Right renal cortex interstitium (tissue), 3 donors: ENCODE measurements at places on chromosomes 7 and 10. TPM values are rescaled to one million over a fixed set of nuclear protein-coding genes. Genes with fewer than 3 reads are reported as not detected.

DNA sequence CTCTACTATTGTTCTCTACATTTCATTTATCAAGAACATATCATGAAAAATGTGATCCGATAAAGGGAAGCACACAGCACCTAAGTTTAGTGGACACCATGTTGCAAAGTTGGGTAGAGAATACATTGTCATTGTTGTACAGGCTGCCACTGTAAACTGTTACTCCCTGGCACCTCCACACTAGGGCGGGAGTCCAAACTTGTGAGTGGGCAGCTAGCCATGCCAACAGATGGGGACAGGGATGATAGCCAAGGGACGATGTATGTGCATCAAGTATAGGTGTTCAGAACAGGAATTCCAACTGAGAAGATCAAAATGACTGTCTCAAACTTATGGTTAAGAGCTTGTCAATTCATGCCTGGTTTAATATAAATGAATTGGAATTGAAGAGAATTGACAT lies 31.1 kb upstream of the COMMD3 start:
- DNase-seq, result no peak

The DHX32 gene
- 27.4 TPM for polyA plus RNA-seq

DNA sequence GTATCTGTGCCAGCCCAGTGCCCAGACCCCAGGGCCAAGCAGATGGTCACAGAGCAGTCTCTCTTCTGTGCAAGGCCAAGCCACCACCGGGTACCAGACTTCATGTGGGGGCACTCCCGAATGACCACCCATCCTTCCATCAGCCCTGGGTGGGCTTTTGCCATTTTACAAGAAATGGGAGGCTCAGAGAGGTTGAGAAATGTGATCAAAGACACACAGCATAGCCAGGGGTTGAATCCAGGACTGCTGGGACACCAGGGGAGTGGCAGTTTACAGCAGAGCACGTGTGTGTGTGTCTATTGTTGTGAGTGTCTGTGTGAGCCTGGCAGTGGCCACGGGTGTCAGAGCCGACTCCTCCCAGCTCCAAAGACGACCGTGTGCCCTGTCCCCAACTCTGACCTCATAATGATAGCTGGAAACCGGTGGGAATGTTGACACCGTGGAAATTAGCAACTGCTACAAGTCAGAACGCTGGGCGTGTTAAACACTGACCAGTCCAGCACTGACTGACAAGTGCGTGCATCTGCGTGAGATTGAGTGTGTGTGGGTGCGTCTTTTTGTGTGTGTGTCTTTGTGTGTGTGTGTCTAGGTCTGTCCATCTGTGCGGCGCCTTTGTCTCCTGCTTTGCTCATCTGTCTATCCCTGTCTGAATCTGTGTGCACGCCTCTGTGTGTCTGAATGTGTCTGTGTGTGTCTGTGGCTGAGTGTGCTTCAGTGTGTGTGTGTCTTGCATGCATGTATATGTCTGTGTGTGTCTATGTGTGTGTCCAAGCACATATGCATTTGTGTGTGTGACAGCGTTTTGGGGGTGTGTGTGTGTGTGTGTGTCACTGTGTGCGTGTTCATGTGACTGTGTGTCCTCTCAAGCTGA lies 17.2 kb upstream of the SLC29A4 start:
- DNase-seq, result no peak

- DNase-seq, result no peak
Observed at GRCh38 chr7:5557920-5558401, 134.3 kb upstream of the TNRC18 start.

The CALD1 gene
- 257 TPM for polyA plus RNA-seq

DNA sequence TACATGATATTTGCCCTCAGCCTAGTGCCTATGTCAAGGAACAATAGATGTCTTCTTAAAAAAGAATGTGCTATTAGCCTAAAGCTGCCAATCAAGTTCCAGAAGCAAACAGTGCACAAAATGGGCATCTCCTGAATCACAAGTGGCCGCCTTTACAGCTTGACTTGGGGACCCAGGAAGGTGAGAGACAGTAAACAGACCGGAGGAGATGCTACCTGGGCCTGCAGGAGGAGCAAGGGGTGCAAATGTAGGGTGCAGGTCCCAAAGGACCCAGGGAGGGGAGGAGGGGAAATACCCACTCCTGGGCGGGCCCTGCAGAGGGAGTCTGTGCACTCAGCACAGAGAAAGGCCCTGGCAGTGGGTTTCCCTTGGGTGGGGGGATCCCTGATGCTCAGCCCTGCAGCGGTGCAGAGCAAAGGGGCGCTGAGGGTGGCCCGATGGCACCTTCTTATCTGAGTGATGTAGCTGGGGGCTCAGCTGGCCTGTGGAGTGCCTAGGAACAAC lies 147.7 kb downstream of the WDR11 start:
- no peak for DNase-seq

GRCh38 chr10:117788911-117789310 lies 246.4 kb downstream of the EMX2 start:
- DNase-seq, result no peak

The STOX1 gene
- 13.4 TPM for polyA plus RNA-seq

- DNase-seq, result no peak
Observed at GRCh38 chr10:58219875-58220274, 47.8 kb downstream of the IPMK start.

- no peak for DNase-seq
Observed at GRCh38 chr10:93947055-93947454, 46.7 kb upstream of the PLCE1 start.

The PI4K2A gene
- polyA plus RNA-seq, result 20.3 TPM

DNA sequence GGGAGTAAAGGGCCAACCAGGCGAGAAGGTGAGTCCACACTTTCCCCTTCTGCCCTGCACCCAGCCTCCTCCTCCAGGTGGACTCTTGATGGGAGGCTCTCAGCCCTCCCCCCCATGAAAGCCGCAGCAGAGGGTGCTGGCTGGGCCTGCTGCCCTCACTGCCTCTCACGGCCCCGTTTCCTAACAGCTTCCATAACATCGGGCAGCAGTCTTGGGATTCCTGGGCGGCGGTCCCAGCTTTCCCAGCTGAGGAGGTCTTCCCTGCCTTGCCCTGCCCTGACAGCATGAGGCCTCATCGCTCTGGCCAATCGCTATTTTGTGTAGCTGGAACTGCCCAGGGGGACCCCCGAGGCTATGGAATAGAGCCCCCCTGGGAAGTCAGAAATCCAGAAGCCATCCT lies 76.3 kb downstream of the COL13A1 start:
- no peak for DNase-seq

DNA sequence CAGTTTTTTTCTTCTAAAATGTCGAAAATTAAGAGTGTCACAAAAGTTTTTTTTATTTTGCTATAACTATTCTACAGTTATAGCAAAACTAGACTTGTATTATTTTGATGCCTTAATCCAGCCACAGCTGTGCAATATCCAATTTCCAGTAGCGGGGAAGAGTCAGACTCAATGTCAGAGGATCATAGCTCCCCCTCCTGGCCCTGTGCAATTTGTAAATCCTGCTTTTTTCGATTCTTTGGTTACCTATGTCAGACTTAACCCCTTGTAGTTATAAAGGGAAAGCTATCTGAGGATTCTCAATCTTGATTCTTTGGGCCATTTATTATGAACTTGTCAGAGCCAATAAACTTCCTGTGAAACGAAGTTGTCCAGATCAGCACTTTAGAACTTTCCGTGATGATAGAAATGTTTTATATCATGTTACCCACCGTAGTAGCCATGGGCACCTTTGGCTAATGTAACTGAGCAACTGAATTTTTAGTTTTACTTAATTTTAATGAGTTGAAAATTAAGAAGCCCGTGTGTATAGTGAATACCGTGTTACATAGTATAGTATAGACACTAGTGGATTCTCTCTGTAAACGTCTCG lies 87.7 kb upstream of the PRKCQ start:
- DNase-seq, result peak; percentile 41

DNA sequence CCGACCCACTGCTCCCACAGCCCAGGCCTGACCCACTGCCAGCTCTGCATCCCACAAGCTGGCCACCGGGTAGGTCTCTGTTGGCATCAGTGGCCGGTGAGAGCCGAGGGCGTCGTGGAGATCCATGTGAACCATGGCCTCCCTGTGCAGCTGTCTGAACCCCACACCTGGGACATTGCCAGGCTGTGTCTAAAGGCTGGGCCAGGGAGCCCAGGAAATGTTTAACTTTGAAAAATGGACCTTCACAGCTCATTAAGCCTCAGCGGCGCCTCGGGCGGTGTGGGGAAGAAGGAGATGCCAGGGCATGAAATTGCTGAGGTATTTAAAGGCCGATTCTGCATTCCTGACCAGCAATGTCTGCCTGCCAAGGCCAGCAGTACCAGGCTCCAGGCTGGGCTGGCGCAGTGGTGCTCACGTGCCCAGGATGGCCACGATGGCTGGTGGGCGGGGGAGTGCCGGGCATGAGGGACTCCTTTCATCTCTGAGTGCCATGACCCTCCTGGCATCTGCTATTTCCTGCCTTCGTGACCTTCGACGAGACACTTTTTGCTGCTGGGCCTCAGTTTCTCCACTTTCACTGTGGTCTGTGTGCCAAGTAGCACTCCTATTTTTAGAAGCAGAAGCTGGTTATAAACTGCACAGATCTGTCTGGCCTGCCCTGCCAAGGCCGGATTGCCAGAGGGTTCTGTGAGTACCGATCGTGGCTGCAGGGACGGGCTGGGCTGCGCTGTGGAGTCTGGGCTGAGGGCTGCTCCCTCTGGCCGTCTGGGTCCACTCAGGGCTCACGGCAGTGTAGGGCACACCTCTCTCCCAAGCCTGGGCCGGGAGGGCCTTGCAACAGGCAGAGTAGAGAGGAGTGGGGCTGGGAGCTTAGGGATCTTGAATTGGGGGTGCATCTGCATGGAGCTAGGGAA lies 21.8 kb downstream of the ELFN1 start:
- DNase-seq, result no peak

The HELLS gene
- polyA plus RNA-seq, result 31.2 TPM

The TYSND1 gene
- 11.5 TPM for polyA plus RNA-seq

The CALML3 gene
- 0.10 TPM for polyA plus RNA-seq

GRCh38 chr7:133742709-133743538 lies 384.2 kb upstream of the LRGUK start:
- no peak for DNase-seq

- DNase-seq, result peak; percentile 54
Observed at GRCh38 chr10:128263891-128264688, 137.9 kb upstream of the MKI67 start.

The GSTO2 gene
- 30.4 TPM for polyA plus RNA-seq

The UTF1 gene
- not detected for polyA plus RNA-seq

DNA sequence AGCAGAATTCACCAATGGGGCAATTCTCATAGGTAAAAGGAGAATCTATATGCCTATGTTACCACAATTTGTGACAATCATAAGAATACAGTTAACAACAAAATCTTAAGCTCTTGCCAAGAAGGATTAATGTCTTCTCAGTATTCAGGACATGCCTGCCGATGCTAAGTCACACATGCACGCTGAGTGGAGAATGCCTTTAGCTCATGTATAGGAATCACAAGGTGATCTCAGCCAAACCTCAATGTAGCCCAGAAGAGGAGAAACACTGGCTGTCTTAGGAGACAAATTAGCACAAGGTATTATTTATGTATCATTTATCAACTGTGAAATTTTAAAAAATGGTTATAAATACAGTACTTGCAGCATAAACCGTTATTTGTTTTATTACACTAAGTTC lies 2.7 kb downstream of the HTR7 start:
- DNase-seq, result no peak

The XRCC2 gene
- 6.2 TPM for polyA plus RNA-seq

The SPACDR gene
- polyA plus RNA-seq, result 0.82 TPM

- DNase-seq, result no peak
Observed at GRCh38 chr10:43897765-43898419, 249.2 kb upstream of the ZNF32 start.

- no peak for DNase-seq
Observed at GRCh38 chr7:100029596-100029995, 14.2 kb downstream of the ZKSCAN1 start.

DNA sequence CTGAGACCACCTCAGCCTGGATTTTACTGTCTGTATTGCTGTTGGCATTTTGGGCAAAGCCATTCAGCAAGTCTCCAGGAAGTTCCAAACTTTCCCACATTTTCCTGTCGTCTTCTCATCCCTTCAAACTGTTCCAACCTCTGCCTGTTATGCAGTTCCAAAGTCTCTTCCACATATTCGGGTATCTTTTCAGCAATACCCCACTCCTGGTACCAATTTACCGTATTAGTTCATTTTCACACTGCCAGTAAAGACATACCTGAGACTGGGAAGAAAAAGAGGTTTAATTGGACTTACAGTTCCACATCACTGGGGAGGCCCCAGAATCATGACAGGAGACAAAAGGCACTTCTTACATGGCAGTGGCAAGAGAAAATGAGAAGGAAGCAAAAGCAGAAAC lies 62.8 kb downstream of the INPP5A start:
- no peak for DNase-seq

DNA sequence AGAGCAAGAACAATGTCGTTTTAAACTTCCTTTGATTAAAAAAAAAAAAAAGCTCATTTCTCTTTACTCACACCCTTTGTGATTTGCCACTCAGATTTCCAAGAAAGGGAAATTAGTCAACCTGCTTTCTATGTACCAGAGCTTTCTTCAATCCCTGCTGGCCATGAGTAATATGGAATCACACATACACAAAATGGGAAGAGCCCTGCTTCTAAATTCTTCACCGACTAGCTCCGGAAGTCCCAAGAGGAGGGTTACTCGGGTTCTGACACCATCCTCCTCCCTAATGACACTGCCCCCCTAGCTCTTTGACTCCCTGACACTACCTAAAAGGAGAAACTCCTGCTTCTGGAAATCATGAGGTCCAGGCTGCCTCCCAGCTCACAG lies 81.8 kb upstream of the SFMBT2 start:
- no peak for DNase-seq

- DNase-seq, result no peak
Observed at GRCh38 chr10:69842020-69842419, 40.3 kb downstream of the COL13A1 start.

The EMX2 gene
- 173 TPM for polyA plus RNA-seq

GRCh38 chr10:72010234-72010973 lies 46.2 kb downstream of the CHST3 start:
- no peak for DNase-seq

- no peak for DNase-seq
Observed at GRCh38 chr10:71239946-71240795, 27.8 kb downstream of the UNC5B start.

DNA sequence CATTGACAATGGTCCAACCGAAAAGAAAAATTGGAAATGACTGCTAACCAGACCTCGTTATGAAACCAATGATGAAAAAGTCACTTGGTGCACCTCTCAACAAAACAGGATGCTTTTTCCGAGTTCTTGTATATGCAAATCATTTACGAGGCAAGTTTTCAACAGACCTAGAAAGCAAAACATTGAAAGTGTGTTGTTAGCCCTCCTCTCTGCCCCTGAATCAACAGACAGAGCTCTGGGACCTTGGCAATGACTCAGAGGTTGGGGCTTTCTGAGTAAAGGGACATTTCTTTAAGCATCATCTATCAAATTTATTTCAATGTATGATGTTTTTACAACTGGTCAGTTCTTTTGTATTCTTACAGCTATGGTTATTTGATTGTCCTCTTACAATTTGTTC lies 16.3 kb upstream of the DKK1 start:
- DNase-seq, result no peak

The SDK1 gene
- polyA plus RNA-seq, result 6.3 TPM

The OR6V1 gene
- not detected for polyA plus RNA-seq

The CYP26C1 gene
- polyA plus RNA-seq, result 0.10 TPM

The CDK6 gene
- polyA plus RNA-seq, result 42.3 TPM

The NEUROG3 gene
- not detected for polyA plus RNA-seq
